T-helper 1 cell (primary cell): ENCODE measurements at places on chromosomes 1 and 21.
A peak's percentile ranks its signal among the peaks of the same experiment; 100 is the strongest.

DNA sequence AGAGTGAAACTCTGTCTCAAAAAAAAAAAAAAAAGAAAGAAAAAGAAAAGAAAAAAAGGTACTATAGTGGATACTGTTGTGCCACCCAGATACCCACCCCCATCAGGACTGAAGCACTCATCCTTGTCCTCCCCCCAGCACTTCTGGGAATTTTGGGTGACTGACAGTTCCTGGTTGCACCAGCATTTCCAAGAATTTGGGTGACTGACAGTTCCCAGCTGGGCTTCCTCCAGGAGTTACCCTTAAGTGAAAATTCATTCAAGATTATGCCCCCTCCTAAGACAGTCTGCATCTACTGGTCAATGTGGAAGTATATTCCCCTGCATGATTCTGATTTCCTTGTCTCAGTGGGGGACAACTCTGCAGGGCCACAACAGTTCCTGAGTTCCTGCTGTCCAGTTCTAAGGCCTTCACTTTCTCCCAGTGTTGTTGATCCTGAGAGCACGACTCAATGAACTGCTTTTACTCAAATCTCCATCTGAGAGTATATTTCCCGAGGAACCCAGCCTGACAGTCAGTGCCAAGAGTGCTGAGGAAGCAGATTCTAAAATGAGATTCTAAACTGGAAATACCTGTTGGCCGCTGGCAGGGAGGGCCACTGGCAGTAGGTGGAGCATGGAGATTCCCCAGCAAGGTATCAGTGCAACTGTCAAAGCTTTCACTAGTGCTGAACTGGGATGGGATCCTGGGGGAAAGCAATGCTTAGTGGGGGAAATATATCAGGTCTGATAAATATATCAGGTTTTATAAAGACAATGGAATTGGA lies 18.5 kb downstream of the RIIAD1 start:
- DNase-seq, result no peak

GRCh38 chr1:235885655-235886262 lies 19.1 kb upstream of the LYST start:
- no peak for DNase-seq

DNA sequence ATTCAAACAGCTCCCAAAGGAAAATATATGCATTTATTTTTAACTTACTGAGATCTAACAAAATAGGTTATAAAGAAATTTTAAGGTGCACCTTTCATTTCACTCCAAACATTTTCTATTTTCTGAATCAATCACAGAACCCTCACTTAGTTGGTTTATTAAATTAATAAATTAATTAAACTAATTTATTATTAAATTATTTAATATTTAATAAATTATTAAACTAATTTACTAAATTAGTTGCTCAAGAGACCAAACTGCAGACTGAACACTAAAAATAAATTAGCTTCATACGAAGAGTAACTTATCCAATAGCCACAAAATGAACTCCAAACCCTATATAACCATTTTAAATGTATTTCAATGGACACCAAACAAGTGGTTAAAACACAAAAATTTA lies 68.0 kb downstream of the PRPF38A start:
- no peak for DNase-seq

- no peak for DNase-seq
These were observed 480.0 kb downstream of the PTPRU start for GRCh38 chr1:29716306-29716705.

DNA sequence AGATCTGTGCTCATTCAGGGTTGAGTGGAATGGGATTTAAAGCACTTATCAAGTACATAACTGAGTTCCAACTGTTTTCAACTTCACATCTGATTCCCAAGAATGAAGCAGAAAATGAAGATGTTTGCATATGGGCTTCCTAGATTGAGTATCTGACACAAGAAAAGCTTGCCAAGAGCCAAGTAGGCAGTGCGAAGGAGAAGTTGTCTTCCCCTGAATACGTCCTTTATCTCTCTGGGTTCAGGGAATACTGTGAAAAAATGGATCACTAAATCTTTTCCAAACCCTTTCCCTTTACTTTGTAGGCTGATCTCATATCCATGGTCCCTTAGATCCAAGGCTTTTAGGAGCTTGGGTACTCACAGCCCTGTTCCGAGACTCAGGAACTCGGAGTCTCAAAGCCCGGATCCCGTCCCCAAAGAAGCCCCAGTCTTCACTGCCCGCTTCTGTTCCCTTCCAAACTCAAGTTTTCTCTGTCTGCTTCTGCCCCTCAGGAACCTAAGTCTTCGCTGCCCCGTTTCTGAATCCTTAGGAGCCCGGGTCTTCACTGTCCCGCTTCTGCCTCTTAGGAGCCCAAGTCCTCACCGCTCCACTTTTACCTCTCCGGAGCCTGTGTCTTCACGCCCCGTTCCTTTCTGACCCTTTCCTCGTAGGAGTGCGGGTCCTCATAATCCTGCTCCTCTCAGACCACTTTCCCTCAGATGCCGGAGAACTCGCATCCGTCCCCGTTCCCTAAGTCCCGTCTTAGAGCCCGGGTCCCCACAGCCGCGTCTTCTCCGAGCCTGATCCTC lies 616 bp downstream of the TAF12 start:
- peak; percentile 12 for DNase-seq

DNA sequence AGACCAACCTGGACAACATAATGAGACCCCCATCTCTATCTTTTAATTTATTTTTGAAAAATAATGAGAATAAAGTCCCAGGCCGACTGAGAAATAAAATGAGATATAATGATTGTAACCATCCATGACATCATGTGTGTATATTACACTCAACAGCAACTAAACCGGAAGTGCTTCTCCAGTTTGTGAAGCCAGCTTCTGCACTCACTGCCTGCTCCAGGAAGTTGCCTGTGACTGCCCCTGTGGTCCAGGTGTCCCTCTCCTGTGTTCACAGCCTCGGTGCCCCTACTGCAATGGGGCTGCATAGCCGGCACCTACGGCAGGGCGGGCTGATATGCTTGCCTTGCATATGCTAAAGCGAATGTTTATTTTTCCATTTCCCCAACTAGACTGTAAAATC lies 68.3 kb downstream of the SSBP3 start:
- DNase-seq, result peak; percentile 25

GRCh38 chr21:45897191-45898027 lies 84.2 kb upstream of the COL6A1 start:
- DNase-seq, result no peak

DNA sequence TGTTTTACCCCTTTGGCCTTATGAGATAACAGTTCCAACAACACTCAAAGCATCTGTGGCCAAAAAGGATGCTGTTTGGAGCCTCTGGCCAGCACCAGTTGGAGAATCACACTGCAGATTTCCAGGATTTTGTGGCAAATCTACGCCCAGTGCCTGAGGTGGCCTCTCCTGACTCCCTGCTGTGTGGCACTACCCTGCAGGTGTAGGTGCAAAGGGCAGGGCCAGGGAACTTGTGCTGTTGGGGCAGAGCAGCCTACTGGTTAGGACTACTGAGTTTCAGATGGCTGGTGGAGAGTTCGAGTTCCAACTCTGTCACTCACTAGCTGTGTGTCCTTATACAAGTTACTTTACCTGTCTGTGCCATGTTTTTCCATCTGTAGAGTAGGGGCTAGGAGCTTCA lies 170.5 kb downstream of the PTPRU start:
- DNase-seq, result no peak

GRCh38 chr1:212285685-212286555 lies 710 bp downstream of the PPP2R5A start:
- peak; percentile 80 for DNase-seq

- no peak for DNase-seq
These were observed 31.5 kb downstream of the COL18A1 start for GRCh38 chr21:45436351-45437065.

DNA sequence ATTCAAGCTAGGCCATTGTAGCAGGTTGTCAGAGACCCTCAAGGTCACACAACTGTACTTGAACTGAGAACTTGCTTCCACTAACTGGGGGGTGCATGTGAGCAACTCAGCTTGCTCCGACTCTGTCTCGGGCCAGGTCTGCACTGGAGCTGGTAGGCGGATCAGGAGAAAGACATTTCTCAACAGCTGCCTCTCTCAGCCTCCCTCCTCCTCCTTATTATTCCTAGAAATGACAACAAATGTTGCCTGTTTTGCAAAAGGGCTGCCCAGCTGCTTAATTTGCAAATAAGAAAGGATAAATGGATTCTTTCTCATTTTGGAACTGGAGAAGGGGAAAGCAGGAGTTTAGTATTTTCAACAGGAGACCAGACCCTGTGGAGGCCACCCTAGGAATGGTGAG lies 140.5 kb downstream of the RHOU start:
- DNase-seq, result no peak

DNA sequence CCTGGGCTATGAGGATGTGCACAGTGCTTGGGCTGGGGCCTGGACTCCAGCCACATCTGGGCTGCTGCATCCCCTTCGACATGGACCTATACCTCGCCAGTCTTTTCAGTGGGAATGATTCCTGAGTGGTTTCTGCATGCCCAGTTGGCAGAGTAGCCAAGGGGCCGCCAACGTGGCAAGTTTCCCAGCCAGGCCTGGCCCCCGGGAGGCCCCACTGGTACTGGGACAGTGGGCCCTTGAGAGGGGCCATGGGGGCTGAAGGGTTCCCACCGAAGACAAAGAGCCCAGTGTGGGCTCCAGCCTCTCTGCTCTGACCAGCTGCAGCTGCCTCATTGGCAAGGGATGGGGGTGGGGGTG lies 15.4 kb downstream of the RAP1GAP start:
- DNase-seq, result no peak

GRCh38 chr1:162141281-162142054 lies 72.0 kb downstream of the NOS1AP start:
- DNase-seq, result no peak

DNA sequence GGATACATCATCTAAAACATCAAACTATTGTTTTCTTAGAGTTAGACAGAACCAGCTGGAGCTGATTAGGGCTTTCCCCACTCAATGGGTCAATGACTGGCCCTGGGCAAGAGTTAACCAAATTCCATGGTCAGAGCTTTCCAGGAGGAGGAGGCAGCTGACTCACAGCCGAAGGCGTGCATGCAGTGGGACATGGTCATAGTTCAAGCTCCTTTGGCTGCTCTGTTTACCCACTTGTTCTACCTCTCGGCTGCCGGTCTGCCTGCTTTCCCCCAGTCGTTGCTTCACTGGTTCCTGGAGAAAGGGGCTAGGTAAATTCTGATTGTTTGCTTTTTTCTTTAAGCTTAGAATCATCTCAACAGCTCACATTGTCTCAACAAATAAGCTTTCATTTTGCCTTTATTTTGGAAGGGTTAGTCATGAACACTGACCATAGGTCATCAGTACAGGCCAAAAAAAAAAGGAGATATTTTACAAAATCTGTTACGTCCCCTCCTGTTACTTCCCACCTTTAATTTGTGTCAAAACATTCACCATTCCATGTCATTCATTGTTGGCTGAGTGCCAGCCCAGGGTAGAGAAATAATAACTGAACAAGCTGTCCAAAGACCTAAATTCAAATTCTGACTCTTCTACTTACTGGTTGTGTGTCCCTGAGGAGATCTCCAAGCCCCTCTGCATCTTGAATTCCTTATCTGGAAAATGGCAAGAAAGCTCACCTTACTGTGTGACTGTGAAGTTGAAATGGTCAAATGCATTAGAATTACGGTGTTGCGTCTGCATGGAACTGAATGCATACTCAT lies 12.0 kb downstream of the MAB21L3 start:
- no peak for DNase-seq

- no peak for DNase-seq
These were observed 25.7 kb downstream of the COA6 start for GRCh38 chr1:234398849-234399381.

DNA sequence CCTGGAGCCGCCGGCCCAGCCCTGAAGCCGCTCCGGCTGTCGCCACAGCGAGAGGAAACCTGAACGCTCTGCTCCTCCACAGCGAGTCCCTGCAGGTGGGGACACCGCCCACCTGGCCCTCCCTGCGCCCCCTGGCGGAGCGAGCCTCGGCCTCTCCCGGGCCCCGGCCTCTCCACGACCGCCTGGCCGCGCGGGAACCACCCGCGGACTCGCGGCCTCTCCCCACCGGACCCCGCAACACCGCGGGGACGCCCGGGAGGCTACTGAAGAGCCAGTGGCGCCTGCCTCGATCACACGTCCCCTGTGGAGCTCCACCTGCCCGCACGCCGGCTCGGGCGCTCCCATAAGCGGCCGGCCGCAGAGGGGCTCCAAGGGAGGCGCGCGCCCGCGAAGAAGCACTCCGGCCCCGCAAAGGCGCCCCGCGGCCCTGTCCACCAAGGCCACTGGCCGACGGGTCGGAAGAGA lies 109.6 kb downstream of the KCNN3 start:
- peak; percentile 80 for DNase-seq

- DNase-seq, result no peak
These were observed 24.1 kb upstream of the ZSWIM5 start for GRCh38 chr1:45230537-45230936.

- no peak for DNase-seq
These were observed 134.6 kb upstream of the RUNX3 start for GRCh38 chr1:25064465-25065240.

GRCh38 chr1:95415146-95415545 lies 181.1 kb downstream of the RWDD3 start:
- DNase-seq, result no peak

- DNase-seq, result peak; percentile 80
These were observed 35.4 kb downstream of the MIA3 start for GRCh38 chr1:222653178-222653827.

DNA sequence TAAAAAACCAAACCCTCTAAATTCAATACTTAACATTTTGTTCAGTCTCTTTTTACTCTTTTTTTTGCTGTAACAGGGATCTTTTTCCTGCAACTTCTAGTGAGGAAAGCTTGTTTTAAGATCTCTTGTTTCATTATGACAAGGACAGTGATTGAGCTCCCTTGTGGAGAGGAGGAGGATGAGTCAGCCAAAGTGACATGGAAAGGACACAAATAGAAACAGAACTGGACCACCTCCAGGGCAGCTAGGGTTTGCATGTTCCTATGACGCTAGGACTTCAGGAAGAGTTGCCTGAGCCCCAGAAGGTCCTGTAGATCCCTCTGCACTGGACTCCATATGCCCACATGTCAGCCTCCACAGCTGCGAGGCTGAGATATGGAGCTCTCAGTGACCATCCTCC lies 212.6 kb upstream of the FAM78B start:
- DNase-seq, result no peak

DNA sequence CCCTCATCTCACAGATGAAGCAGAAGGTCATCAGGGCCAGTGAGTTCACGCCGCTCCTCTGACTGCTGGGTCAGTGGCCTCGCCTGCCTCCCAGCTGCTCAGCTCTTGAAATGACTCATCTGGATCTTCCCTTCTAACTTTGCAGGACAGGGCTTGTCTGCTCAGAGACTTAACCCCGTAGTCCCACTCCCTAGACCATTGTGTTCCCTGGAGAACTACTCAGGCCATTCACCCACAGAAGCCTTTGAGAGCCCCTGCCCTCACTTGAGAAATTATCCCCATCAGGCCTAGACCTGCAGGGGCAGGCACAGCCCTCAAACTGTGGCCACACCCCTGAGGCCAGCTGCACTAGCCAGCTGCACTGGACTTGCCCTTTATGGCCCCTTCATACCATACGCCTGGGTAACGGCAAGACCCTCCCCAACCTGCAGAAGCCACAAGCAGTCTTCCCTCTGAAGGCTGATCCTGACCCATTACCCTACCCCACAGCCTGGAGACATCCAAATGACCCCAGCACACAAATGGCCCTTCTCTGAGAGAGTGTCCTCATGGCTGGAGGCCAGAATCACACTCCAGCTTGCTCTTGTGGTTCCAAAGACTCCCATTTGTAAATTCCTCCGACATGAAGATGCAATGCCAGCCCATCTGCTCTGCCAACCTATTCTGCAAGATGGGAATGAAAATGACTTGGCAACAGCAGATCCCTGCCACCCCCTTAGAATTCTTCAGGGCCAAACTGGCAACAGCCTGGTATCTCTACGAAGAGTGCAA lies 33.2 kb downstream of the RCSD1 start:
- no peak for DNase-seq
